NCI-H1417 (cell line): ENCODE measurements at places on chromosomes 5 and 9.

DNA sequence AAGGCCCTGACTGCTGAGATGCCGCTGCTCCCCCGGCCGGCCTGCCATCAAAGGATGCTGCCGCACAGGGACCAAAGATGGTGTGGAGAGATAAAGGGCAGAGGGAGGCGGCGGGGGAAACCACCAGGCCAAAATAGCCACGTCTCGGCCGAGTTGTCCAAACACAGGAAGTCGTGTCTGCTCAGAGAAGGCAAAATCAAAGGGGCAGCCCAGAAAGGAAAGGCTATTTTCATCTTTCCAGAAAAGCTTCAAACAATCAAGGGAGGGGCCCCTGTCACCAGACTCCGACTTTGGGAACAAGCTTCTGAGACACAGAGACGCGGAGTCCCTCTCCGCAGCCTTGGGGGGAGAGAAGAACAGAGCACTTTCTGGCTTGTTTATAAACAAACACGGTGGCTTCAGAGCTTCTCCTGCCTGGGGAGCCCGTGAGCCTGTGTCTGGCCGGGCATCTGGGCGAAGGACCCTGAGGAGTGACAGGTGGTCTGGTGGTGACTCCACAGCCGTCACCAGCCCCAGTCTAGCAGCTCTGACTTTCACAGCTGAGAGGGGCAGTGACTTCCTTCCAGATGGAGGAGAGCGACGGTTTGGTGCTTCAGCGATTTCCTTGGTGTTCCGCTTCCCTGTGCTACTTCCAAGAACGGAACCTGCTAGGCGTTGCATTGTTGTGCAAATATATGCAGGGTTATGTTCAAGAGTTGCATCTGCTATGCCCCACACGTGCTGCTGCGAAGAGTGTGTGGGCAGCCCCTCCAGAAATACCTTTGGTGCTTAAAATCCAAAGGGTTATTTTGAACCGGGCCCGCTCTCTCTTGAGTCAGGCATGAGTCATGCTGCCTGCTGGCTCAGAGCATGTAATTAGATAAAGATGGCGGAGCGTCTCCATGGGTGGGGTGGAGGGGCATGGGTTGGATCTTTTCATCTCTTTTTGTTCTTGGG lies 24.0 kb downstream of the ADAMTSL2 start:
- DNase-seq: no peak

- peak; percentile 18 for DNase-seq
Measured at GRCh38 chr5:174505621-174506020, 218.8 kb upstream of the MSX2 start.

GRCh38 chr9:36691671-36692070 lies 119.0 kb downstream of the MELK start:
- no peak for DNase-seq

DNA sequence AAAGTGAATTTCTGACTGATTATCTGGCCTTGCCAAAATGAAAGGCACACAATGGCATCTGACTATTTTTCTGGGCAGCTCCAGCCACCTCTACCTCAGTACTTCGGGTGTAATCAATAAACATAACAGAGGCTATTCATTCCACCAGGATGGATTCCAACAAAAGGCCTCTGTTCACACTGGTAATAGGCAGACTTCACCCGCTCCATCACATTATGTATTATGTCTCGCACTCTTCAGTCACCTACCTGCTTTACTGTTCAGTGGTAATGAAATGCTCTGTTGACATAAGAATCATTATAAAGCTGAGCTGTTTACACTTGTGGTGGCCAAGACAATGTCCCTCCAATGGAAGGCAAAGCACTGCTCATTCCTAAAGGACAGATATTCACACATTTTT lies 1333.7 kb upstream of the WWC1 start:
- DNase-seq: no peak

GRCh38 chr9:111475195-111475594 lies 9.0 kb downstream of the ECPAS start:
- no peak for DNase-seq

DNA sequence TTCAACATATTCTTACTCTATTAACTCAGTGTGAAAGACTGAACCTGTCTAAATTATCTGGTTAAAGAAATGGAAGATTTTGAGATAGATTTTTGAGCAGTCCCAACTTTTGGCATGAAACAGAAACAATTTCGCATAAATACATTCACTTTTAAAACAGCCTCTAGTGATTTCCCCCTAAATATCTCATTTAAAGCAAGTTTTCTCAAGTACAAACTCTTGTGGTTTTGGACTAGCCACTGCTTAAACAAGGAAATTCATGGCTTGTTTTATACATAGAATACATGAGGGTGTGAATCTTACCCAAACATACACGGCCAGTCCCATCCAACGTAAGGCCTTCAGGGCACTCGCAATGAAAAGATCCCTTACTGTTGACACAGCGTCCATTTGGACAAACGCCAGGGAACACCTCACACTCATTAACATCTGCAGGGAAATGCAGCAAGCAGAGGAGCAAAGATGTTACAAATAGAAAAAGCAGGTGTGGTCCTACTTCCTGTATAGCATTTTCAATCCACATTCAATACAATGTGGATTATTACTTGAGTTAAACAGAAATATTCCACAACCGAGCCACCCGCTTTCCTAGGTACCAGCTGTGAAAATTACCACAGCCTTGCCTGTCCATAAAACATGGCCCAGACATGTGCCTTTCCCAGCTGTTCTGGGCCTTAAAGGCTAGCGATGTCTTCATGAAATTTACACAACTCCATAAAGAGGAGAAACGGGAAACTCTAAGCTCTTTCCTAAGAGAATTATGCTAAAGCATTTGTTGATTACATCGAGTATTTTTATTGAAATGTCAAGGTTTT lies 188.8 kb downstream of the FBN2 start:
- DNase-seq: peak; percentile 94

DNA sequence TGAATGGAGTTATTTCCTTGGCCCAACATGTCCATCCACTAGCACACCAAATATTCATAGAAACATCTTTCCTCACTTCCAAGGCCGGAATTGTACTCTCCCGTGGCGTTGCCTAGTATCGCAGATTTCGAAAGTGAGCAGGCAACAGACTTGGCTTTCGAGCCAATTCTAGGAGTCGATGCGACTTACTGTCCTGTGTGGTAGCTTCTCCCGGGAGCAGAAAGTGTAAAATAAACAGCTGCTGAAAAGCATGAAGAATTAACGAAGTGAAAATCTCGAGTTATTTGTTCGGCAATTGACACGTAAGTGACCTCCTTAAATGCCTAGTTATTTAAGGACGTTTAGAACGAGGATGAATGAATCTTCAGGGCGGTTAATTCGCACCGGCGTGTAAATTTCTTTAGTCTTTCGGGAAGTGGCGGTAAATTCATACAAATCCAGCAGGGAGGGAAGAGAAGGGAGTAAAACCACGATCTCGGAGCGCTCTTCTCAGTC lies 449 bp upstream of the PCSK5 start:
- no peak for DNase-seq

DNA sequence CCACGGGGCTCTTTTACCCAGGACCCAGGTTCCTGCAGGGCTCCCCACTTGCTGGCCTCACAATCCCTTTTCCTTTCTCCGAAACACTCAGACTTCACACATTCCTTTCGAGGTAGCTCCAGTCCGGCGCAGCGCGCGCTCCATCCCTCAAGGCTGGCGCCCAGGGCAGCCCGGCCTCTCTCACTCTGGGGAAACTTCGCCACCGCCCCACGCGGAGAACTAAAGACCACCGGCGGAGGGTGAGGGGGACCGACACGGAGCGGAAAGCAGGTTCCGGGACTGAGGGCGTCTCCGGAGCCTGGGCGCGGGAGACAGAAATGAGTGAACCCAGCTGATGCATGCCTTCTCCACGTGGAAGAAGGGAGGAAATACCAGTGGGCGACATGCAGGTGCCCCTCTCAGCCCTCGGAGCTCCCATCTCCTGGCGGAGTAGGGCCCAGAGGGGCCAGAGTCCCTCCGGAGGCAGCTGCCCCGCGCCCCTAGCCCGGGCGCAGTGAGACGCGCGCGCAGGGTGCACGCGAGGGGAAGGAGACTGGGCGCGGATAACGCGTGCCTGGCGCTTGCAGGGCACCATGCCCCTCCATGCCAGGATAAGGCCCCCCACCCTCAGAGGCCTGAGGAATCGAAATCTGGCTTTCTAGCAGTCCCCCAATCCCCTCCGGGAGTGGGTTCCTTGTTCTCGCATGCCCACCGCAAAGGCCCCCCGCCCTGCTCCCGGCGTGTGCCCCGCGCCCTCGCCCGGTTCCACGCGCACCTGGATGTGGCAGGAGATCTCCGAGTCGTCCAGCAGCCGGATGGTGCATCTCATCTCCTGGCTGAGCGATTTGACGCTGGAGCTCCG lies 650 bp downstream of the FRMD3 start:
- no peak for DNase-seq

GRCh38 chr5:117054141-117054540 lies 479.5 kb upstream of the SEMA6A start:
- DNase-seq: no peak

DNA sequence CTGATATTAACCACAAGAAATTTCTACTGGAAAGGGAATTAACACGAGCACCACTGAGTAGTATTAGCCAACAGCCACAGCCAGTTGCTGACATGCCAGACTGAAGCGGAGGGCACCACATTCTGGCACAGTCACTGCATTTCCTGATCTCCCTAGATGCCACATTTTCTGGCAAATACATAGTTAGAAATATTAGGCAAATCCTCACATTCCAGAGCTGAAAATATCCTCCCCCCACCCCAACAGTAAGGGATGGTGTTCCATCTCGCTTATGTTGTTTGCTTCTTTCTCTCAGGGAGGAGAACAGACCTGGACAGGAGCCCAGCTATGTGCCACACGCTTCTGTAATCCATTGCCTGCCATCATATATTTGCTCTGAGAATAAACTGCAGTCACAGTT lies 32.8 kb upstream of the MCTP1 start:
- no peak for DNase-seq

DNA sequence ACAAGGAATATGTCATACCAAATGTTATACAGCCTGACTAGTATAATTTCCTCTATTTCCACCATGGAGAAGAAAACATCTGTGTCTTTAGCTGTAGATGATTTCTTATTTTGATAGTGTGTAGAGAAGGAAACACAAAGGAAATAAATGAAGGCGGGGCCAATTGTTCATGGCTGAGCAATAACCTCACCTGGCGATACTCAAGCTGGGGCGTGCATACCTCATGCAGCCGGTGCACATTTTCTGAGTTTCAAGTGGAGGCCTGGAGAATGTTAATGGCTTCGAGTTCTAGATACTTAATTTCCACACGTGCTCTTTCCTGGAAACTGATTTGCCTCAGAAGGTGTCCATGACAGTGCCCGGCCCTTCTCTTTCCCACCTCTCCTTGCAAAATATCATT lies 127.4 kb upstream of the TAF11L2 start:
- no peak for DNase-seq

DNA sequence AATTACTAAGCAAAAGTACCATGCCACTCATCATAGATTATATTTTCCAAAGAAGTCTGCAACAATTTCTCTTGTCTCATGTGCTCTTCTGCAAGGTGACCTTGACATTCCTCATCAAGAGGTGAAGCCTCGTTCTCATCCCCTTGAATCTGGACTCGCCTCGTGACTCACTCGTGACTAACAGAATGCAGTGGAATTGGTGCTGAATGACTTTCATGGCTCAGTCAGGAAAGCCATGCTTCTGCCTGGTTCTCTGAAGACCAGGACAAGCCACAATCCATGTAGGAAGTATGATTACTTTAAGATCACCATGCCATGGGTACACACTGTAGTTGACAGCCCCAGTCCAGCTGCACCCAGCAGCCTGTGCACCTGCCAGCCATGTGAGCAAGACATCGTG lies 335.8 kb downstream of the GADD45G start:
- DNase-seq: no peak

- DNase-seq: no peak
Measured at GRCh38 chr5:134132372-134133187, 18.1 kb downstream of the TCF7 start.

DNA sequence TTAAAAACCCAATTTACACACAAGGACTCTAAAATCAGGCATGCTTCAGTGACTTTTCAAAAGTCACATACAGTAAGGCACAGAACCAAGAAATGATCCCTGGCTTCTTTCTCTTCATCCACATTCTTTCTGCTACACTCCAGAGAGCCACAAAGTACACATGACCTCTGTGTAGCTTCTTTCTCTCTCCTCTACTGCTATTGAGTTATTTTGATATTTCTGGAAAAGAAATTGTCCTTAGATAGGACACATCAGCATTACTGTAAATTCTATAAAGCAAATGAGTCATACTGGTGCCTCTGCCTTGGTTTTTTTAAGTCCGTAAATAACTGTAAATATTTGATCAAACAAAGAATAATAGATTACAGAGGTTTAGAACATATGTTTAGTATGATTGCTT lies 96.3 kb downstream of the KIAA0825 start:
- no peak for DNase-seq

- DNase-seq: no peak
Measured at GRCh38 chr5:147439254-147439653, 70.6 kb downstream of the DPYSL3 start.

DNA sequence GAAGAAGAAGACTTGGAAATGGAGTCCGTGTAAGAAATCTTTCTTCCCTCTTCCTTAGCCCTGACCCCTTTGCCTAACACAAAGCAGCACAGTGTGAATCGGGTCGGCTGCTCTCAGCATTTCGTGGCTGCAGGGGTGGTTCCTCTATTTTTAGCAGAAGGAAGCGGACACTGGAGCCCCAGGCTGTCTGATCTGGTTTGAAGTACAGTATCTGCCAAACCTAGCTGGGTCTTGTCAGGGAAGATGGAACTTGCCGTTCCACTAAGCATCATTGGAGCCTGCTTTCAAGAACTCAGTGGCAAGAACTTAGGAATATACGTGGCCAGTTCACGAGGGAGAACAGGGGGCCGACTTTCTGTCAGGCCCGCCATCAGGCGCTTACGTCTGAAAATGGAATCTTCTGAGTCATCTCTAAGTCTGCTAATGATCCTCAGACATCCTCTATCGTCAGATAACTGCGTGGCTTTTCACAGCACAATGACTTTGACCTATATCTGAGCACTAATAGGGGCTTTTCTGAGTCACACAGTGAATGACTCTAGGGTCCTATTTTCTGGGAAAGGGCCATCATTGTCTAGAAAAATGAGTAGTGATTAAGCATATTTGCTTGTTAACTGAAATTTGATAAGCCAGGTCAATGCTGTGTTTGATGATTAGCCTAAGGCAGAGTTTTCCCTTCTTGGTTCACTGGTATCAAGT lies 43.3 kb upstream of the NCS1 start:
- DNase-seq: no peak

- no peak for DNase-seq
Measured at GRCh38 chr9:134263596-134263995, 62.7 kb upstream of the RXRA start.

GRCh38 chr9:113522858-113523257 lies 59.3 kb downstream of the RGS3 start:
- no peak for DNase-seq

- DNase-seq: no peak
Measured at GRCh38 chr5:32625547-32625946, 40.2 kb downstream of the SUB1 start.
